A673 (cell line): ENCODE measurements at places on chromosomes 16 and 17.

DNA sequence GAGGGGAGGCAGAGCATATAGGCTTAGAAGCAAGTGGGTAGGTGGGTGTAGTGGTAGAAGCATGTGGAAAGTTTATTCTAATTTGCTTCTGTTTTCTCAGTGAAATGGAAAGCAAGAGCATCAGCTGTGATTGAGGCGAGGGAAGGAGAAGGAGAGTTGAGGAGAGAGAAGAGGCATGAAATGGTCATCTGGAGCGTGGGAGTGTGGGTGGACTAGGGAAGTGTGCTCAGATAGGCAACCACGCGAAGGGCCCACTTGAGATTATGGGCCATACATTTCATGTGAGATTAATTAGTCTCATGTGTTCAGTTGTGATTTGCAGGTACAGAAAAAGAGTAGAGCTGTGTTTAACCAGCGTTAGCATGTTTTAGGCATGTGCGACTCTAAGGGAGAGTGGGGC, 20.8 kb upstream of the CDC6 start:
- DNase-seq: no peak

DNA sequence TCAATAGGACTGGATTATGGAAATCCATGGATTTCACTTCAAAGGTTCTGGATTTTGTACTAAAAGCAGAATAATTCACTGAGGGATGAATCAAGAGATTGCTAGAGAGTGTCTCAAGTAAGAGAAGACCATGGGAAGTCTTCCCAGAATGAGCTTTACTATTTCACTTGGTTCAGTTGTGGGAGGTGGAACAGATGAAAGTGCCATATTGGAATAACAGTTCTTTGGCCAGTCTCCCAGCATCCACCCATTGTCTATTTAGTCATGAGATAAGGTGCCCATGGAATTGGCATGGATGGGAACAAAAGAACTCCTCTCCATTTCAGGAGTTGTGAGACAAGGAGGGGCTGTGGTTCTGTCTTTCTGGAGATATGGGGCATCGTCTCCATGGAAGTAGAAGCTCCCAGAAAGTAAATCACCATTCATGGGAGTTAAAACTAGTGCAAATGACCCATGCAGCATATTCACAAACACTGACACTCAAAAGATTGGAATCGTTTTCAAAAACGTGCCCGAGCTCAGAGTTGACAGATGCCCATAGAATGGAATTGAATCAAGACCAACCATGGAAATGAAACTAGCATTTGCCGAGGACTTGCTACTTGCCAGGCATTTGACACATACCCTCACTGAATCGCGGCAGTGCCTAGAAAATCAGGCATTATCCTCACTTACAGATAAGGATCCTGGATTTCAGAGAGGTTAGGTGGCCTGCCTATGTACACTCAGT, 36.2 kb upstream of the CLEC3A start:
- no peak for DNase-seq

GRCh38 chr17:59287891-59288290, 43.6 kb upstream of the YPEL2 start:
- no peak for DNase-seq

GRCh38 chr16:80604600-80605355, 64.0 kb downstream of the DYNLRB2 start:
- DNase-seq: no peak

GRCh38 chr17:2390199-2390836, 10.5 kb downstream of the MNT start:
- no peak for DNase-seq

DNA sequence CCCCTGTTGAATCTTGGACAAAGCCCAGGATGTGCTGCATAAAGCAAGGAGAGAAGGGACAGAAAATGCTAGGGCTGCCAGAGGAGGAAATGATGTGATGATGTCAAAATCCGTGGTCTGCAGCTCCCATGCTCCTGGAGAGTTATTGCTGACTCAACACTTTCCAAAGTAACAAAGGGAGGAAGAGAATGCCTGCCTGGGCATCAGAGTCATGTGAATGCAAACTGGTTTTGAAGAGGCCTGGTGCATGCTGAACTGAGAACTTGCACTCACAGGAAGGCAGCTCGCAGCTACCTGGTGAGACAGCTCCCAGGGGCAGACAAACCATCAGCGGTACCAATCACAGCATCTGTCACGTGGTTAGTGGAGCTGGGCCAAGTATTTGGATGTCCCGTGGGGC, 2.8 kb downstream of the MARVELD3 start:
- DNase-seq: peak; percentile 85

- no peak for DNase-seq
Measured at GRCh38 chr17:73384926-73385325, 73.1 kb upstream of the CDC42EP4 start.
